ENCODE measurements at places on chromosomes 1 and 21.

DNA sequence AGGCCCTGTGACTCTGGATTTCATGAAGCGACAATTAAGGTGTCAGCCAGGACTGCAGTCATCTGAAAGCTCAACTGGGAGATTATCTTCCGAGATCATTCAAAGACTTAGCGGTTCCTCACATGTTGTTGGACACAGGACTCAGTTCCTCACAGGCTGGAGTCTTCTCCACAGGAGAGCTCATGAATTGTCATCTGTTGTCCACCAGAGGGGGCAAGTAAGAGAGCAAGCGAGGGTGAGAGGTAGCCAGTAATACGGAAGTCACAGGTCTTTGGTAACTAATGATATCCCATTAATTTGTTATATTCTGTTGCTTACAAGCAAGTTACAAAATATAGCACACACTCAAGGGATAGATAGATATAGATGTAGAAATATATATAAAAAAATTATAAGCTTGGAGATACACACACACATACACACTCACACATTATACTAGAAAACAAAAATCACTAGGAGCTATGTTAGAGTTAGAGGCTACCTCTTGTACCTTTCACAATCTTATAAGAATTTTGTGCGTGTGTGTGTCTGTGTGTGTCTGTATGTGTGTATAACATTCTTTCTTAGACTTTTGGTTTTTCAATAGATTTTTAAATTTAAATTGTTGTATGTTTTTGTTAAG is 1695.3 kb downstream of the BRINP3 start:
- no peak for DNase-seq

DNA sequence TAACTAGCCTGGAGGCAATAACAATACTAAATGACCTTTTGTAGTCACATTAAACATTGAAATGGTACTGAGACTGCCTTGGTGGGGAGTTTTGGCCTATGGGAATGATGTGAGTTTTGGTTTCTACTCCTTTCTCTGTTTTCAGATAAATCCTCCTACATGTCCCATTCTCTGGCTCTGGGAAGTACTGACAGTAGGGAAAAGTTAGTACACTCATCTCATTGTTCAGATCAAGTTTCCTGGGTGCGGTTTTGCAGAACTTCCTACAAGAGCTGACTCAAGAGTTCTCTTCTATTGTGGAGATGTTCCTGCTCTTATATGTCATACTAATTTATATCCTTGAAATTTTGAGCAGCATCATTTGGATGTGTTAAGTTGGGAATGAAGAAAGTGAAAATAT is 74.2 kb upstream of the MACF1 start:
- no peak for DNase-seq

- no peak for DNase-seq
These were observed 46.7 kb upstream of the SARS1 start for GRCh38 chr1:109167001-109167506.

GRCh38 chr1:89203166-89203565 is 4.4 kb upstream of the GBP4 start:
- DNase-seq = no peak
